ENCODE measurements at places on chromosomes 12 and 14. TPM values are rescaled to one million over a fixed set of nuclear protein-coding genes. Genes with fewer than 3 reads are reported as not detected.

Gene NGB
- not detected for polyA plus RNA-seq

Gene KLRC1
- polyA plus RNA-seq = 0.73 TPM

Gene LBHD2
- polyA plus RNA-seq = not detected

- DNase-seq = no peak
These were observed 1755.7 kb upstream of the SEL1L start for GRCh38 chr14:83289390-83289789.

GRCh38 chr12:13900718-13901117 is 80.7 kb downstream of the GRIN2B start:
- DNase-seq = no peak

GRCh38 chr14:54639611-54640010 is 72.7 kb downstream of the SAMD4A start:
- DNase-seq = no peak

GRCh38 chr14:55092341-55092740 is 36.7 kb upstream of the LGALS3 start:
- DNase-seq = no peak

DNA sequence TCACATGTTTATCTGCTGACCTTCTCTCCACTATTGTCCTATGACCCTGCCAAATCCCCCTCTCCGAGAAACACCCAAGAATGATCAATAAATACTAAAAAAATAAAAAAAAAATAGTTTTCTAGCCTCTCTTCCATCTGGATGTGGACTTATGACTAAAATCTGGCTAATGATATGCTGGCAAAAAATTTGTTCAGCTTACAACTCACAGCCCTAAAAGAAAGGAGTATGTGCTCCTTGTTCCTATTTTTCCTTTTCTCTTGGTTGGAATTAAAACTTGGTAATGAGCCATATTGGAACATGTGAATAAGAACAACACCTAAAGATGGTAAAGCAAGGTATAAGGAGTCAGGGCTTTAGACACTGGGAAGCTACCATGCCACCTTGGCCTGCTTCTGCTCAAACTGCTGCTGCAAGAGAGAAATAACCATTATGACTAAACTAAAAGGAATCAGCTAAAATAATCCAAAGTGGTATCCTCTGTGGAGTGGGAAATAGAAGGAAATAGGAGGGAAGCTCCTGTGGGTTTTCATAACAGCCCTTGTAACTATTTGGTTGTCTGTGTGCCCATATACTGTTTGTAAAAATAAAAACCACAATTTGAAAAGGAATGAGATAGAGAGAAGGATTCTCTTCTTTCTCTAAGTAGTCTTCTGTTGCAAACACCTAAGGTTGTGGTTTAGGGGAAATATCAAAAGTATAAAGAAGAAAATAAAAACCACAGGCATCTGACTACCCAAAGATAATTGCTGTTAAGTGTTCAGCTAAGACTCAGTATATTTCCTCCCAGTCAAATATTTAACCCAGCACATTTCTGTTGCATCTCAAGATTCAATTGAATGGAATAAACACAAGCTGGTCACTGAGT is 53.8 kb downstream of the SDR9C7 start:
- DNase-seq = no peak

GRCh38 chr12:94265966-94266745 is 117.8 kb downstream of the PLXNC1 start:
- no peak for DNase-seq

All from left lung (tissue), 14 donors.